Suppressor macrophage treated with lipopolysaccharide for 4 hours (primary cell): ENCODE measurements at places on chromosomes 3 and 15.

DNA sequence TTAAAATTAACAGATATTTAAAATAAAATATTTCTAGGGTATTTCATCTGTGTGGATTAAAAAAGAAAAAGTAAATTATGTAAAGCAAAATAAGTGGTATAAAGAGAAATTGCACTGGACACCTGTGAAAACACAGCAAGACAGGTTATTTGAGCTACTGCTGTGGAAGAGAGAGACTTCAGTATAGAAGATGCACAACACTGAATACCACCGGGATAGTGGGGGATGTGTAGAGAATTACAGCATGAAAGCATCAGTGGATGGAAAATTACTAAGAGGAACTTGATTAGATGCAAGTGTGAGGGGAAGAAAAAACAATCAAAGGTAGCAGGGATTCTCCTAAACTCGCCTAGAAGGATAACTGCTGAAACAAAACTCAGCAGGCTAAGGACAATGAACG, 1242.5 kb upstream of the GBE1 start:
- DNase-seq, result no peak

DNA sequence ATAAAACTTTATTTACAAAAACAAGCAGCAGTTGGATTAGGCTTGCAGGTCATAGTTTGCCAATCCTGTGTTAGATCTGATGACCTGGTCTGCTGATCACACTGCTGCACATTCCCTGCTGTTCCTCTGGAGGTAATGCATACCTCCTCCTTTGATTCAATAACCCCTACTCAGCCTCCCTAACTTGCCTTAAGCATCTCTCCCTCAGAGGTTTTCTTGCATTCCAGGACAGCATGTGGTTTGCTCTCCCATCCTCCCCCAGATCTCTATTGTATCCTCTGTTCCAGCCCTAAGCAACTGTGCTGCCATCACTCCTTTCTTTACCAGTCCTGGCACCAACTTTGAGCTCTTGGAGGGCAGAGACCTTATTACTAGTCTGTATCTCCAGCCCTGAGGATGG, 63.4 kb downstream of the CACNA2D3 start:
- no peak for DNase-seq

- no peak for DNase-seq
Observed at GRCh38 chr3:188000361-188000861, 153.5 kb upstream of the LPP start.

DNA sequence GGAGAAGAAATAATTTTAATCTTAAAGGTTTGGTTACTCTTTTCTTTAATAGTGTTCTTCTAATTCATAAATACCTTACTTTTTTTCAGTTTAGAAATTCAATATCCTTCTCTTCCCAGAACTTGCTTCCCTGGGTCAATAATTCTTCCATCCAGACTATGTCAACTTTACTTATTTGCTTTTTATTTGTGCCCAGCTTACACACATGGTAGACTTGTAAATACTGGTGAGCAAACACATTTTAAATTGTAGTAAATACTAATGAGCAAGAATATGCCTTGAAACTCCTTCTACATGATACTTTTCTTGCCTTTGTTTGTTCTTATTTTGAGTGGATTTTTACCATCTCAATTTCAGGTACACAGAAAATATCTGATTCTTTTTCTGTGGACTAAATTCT, 33.7 kb downstream of the SST start:
- DNase-seq, result no peak

DNA sequence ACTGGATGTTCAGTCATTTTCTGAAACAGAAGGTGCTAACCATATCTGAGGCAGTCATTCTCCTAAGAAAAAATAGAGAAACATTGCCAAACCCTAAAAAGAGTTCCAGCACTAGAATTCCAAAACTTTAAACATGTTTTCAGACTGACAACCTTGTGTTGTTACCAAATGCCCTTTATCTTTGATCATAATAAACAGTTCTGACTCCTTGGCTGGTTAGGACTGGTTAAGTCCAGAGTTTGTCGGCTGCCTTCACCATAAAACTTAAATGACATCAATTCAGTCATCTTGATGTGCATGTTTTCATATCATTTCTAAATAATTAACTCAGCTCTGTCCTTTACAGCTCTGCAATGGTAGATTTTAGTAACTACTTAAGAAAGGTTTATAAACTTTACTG, 68.0 kb downstream of the COL8A1 start:
- DNase-seq, result no peak
